Skin of body (tissue), 3 donors: ENCODE measurements at places on chromosomes 1 and 21. TPM values are rescaled to one million over a fixed set of nuclear protein-coding genes. Genes with fewer than 3 reads are reported as not detected.

DNA sequence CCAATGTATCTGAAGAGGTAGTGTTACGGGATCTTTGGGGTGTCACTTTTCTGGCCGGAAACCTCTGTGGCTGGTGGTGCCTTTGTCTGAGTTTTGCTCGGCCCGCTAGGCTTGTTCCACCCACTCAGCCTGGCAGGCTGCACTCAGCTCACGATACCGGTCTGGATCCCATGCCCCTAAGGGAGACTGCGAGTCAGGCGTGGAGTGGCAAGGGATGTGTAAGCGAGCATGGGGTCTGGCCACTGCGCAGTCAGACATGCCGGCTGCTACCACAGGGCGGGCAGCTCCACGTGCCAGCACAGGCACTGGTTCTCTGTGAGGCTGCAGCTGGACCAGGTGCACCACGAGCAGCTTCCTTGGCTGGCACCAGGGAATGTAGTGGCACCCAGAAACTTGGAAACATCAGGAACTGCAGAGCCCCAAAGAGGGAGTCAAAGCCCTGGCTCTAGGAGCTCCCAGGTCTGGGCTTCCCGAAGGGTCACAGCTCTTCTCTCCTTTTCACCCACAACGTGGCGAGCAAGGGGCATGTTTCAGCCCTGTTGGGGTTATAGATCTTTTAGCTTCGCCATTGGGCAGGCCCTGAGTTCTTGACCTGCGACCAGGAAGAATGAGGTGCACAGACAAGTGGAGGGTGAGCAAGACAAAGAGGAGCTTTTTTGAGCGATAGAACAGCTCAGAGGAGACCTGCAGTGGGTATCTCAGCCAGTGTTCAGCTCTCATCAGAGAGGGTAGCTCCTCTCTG is 23.8 kb upstream of the LRRC8C start:
- DNase-seq: no peak

DNA sequence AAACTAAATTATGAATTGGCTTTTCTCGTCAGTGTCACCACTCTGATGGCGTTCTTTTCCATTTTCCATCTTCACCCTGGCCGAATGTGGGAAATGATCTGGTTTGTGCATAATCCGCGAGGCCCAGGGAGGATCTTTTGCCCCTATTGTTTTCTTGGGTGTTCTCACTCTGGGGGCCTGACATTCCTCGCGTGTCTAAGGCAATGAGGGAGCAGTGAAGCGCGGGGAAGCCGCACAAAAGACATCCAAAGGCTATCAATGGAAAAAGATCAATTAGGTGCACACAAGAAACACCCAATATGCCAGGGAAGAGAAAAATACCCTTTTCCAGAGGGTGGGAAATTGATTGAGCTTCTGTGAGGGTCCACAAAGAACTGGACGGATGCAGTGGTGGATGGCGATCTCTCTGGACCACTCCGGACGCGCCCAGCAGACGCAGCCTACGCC is 941 bp upstream of the C1orf21 start:
- no peak for DNase-seq

GRCh38 chr1:154411525-154411924 is 6.4 kb downstream of the IL6R start:
- no peak for DNase-seq

- DNase-seq: no peak
Measured at GRCh38 chr1:201241736-201242135, 41.6 kb upstream of the PKP1 start.

- no peak for DNase-seq
Measured at GRCh38 chr21:26087223-26087918, 83.2 kb downstream of the APP start.

DNA sequence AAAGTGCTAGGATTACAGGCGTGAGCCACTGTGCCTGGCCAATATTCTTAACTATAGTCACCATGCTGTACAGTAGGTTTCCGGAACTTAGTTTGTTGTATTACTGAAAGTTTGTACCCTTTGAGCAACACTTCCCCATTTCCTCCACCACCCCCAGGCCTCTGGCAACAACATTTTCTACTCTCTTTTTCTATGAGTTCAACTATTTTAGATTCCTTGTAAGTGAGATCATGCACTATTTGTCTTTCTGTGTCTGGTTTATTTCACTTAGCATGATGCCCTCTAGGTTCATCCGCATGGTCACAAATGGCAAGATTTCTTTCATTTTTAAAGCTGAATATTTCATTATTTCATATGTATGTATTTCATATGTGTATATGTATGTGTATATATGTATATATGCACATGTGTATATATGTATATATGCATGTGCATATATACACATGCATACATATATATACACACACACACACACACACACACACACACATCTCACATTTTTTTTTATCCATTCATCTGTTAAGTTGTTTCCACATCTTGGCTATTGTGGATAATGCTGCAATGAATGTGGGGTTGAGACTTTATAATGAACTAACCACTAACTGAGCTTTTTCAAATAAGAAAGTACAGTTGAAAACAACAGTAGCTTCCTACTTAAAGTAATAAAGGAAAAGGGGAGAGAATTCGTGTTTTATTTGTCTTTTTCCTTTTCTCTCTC is 256.8 kb upstream of the C1orf105 start:
- no peak for DNase-seq

GRCh38 chr1:203274603-203275381 is 30.5 kb upstream of the BTG2 start:
- no peak for DNase-seq

The RNPEP gene
- 20.2 TPM for total RNA-seq

The MYBPH gene
- 2.1 TPM for total RNA-seq
